ENCODE measurements at places on chromosomes 7 and 10.

- no peak for DNase-seq
These were observed 204.7 kb downstream of the DNAJB6 start for GRCh38 chr7:157541295-157542067.

DNA sequence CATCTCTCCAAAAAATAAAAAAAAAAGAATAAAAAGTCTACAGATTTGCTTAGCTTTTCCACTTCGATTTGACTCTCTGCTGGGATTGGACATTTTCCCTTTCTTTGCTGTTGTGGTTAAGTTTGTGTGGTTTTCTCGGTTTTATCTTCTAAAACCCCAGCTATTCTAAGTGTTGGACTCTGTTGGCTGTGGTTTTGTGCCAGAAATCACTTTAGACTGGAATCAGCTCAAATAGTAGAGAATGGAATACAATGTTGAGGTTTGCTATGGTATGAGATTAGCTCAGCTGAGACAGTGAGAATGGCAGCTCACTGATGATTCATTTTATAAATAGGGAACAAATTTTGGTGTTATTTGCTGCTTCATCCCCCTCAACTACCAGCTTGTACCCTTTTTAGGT is 116.0 kb downstream of the BUB3 start:
- DNase-seq: peak; percentile 46

DNA sequence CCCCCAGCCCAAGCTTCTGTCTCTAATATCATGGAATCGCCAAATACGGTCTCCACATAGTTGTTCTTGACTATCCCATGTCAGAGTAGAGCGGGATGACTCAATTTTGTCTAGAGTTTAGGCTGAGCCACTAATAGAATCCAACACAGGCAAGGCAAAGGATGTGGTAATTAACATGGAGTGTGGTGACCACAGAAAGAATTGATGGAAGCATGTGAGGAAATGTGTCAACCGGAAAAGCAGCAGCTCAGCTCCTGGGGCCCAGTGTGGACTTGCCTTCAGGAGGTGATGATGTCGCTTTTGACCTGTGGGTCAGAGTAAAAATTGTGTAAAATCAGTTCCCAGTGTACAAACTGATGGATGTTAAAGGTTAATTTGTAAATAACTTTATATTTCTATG is 139.3 kb upstream of the KLF6 start:
- peak; percentile 94 for DNase-seq

GRCh38 chr10:131663351-131663750 is 237.5 kb upstream of the PPP2R2D start:
- DNase-seq: no peak

DNA sequence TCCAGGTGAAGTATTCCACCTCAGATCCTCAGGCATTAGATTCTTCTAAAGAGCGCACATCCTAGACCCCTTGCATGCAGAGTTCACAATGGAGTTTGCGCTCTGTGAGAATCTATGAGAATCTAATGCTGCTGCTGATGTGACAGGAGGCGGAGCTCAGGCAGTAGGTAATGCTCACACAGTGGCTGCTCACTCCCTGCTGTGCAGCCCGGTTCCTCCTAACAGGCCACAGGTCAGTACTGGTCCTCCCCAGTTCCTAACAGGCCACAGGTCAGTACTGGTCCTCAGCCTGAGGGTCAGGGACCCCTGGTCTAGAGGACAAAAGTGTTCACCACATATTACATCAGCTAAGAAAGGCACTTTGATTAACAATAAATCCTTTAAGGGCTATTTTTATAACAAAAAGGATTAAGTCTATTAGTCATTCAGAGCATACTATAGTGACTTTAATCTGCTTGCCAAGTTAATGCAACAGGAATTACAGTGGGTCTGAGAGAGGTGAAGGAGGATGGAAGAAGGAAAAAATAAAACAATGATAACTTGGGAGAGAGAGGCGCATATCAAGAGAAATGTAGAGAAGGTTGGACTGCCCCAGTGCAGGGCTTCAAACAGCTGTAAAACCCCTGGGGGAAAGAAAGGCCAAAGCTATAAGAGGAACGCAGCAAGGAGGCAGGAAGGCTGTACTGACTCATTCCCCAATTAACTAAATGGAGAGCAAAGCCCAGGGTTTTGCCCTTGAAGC is 49.2 kb downstream of the CUL2 start:
- DNase-seq: peak; percentile 78

DNA sequence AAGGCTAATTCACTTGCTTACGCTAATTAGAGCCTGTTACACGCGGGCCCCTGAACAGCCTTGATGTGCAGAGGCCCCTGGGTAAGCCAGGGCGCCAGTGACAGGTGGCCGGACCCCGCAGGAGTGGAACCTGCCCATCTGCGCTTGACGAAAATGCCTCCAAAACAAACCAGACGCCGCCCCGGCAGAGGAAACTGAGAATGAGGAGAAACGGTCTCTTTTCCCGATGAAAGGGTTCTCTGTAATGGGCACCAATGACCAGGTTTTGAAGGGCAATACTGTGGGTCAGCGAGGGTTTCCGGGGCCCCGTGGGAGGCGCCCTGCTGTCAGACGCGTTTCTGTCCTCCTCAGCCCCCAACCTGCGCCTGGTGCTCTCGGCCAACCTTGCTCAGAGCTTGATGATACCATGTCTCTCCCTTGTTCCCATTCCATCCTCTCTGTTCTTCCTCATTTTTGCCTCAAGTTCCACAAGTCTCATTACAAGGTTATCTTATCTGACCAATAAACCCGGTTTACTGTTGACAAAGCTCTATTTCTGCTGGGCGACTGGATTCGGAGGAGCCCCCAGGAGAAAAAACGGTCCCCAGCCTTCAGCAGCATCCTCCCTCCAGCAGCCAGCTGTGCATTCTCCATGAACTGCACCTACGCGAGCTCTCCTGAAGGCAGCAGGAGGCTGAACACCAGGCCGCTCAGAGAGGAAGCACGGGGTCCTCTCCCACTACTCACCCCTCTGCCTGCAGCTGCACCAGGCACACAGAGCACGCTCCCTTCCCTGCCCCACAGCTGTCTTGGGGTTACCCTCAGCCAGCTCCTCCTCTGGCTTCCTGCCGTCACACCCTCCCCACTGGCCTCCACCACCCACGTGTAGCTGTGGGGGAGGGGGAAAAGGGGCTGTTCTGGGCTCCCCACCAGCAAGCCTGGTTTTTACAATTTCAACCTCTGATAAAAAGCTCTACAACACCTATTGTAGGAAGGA is 202.0 kb downstream of the MAD1L1 start:
- DNase-seq: no peak

DNA sequence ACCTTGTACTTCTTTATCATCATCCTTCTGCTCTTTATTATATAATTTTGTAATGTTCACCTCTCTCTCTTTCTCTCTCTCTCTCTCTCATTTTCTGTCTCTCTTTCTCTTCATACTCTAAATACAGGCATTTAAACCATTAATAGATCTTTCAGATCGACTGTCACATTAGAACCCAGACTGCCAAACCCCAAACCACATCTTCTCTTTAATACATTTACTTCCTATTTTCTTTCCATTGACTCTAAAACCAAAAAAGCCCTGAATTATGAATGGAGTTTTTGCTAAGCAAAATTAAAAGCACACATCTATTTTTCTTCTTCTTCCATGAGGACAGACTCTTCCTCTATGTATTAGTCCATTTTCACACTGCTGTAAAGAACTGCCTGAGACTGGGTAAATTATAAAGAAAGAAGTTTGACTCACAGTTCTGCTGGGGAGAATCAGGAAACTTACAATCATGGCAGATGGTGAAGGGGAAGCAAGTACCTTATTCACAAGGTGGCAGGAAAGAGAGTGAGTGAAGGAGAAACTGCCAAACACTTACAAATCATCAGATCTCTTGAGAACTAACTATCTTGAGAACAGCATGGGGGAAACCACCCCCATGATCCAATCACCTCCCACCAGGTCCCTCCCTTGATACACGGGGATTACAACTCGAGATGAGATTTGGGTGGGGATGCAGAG is 272.7 kb upstream of the MGMT start:
- DNase-seq: no peak

GRCh38 chr7:131570401-131570800 is 14.0 kb upstream of the PODXL start:
- no peak for DNase-seq

DNA sequence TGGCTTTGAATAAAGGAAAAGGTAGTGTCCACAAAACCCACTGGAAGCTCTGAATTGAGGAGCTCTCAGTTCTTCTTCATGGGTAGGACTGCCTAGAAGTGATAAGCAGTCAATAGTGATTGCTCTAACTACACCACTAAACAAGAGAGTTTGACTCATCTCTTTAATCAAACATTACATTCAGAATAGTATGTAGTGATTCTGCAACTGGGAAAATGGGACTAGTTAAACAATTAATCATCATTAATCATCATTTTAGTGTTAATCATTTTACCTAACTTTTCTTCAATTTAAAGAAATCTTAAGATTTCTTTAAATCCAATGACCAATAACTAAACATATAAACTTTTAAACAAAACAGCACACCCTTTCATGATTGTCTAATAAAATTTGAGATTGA is 484.0 kb upstream of the FZD8 start:
- no peak for DNase-seq

GRCh38 chr10:7579681-7580080 is 87.1 kb downstream of the ITIH5 start:
- no peak for DNase-seq

DNA sequence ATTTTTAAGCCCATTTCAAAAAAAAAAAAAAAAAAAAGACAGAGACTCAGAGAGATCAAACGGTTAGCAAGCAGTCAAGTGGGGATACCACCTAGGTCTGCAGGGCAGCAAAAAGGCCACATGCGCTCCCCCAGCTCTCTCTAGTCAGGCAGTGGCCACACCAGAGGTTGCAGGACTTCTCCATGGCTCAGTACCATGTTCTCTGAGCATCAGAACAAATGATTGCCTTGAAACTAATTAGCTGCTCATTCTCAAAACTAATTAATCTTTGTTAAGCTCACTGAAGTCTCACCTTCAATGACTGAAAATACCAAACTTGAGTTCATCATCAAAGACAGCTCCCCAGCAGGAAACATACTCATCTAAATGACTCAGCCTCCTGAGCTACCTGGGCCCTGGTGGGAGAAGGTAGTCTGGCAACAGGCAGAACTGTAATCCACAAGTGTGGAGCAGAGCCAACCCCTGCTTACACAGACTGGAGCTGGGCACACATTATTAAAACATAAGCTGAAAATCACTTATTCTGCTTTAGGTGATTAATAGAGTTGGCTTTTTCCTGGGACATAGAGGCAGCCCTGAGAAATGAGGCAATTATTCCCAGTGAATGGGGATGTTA is 319.6 kb downstream of the GRID1 start:
- DNase-seq: no peak

DNA sequence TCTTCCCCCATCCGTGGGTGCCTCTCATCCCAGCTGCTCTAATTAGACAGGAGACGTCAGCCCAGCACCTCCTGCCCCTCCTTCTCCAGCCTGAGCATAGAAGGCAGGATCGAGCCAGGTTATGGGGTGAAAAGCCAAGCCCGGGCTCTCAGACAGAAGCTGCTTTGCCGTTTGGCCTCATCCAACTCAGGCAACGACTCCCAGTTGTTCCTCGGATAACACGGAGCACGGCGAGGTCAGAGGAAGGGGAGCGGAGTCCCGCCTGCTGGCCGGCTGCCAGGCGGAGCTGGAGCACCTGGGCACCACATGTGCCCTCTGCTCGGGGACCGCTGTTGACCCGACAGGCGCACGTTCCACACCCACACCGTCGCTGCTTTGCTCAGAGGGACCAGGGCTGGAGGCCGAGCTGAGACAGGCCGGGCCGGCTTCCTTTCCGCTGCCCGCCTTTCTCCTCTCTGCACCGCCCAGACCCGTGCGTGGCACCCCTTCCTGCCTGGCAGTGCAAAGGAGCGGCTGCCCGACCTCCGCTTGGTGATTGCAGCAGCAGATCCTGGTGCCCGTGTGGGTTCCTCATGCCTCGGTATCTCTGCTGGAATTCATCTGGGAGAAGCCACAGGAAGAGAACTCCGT is 21.6 kb upstream of the UNCX start:
- DNase-seq: peak; percentile 27

DNA sequence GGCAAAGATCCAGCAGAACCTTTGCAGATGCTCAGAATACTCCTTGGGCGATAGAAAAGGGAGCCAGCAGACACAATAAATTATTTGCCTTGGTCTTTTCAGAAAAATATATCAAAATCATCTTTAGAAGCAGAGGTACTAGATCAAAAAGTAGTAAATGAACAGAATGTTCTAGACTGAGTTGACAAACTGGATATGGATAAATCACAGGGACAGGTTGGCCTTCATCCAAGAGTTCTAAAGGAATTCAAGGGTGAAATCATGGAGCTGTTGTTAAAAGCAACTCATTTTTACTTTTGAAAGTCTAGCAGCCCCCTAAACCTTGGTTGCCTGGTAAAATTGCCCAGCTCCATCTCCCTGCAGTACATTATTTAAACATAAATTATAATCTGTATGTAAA is 99.1 kb downstream of the PLCE1 start:
- DNase-seq: peak; percentile 36

- DNase-seq: no peak
These were observed 130.7 kb upstream of the NAMPT start for GRCh38 chr7:106415433-106415832.

DNA sequence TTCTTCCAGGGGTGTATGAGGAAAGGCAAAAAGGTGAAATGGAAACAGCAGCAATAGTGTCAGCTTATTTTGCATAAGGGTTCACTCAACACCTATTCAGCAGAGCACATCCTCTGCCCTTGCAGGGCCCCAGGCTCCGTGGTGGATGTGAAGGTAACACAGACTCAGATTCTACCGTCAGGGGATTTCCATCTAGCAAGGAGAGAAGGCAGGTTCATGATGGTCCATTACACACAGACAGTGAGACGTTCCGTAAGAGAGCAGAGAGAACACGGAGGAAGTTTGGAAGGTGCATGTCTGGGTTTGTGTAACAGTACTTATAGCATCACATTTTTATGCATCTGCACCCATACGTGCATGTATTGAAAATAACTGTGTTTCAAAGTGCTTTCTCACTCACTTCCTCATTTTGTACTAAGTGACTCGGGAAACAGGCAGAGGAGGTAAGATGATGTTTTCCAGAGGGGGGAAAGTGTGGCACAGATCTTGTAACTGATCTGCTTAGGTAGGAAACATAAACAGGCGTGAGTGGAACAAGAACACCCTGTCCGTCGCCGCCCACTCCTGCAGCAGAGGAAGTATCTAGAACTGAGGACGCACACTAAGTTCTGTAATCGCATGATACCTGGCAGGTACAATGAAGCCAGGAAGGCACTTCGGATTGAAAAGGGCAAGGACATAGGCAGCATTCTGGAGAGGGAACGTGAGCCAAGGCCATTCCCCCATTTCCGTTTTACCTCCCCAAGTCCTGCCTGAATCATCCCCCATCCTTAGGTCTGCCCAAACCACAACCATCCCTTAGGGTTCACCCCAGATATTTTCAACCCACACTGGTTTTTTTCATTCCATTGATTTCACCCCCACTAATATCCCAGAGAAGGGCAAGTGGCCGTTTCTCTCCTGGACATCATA is 1.0 kb upstream of the ENO4 start:
- peak; percentile 62 for DNase-seq

- DNase-seq: no peak
These were observed 1.2 kb downstream of the FOXK1 start for GRCh38 chr7:4683043-4683883.

DNA sequence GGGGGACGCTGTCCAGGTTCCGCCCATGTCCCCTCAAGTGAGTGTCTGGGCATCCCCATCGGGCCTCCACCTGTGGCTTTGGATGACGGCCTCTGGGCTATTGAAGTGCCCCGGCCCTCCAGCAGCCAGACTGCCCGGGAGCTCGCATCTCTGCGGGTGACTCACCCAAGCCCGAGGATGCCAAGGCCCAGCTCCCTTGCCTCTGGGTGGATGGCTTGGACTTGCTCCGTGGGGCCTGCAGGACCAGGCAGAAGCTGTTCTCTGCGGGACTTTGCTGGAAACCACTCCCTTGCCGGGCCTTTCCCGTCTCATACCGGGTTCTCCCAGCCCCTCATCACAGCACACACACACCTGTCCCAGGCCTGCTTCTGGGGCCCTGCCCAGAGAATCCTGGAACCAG is 22.4 kb downstream of the DPYSL4 start:
- peak; percentile 34 for DNase-seq

Data from EL (cell line).